Neural crest cell (in vitro differentiated cells): ENCODE measurements at places on chromosomes 16 and 17. TPM values are rescaled to one million over a fixed set of nuclear protein-coding genes. Genes with fewer than 3 reads are reported as not detected.

DNA sequence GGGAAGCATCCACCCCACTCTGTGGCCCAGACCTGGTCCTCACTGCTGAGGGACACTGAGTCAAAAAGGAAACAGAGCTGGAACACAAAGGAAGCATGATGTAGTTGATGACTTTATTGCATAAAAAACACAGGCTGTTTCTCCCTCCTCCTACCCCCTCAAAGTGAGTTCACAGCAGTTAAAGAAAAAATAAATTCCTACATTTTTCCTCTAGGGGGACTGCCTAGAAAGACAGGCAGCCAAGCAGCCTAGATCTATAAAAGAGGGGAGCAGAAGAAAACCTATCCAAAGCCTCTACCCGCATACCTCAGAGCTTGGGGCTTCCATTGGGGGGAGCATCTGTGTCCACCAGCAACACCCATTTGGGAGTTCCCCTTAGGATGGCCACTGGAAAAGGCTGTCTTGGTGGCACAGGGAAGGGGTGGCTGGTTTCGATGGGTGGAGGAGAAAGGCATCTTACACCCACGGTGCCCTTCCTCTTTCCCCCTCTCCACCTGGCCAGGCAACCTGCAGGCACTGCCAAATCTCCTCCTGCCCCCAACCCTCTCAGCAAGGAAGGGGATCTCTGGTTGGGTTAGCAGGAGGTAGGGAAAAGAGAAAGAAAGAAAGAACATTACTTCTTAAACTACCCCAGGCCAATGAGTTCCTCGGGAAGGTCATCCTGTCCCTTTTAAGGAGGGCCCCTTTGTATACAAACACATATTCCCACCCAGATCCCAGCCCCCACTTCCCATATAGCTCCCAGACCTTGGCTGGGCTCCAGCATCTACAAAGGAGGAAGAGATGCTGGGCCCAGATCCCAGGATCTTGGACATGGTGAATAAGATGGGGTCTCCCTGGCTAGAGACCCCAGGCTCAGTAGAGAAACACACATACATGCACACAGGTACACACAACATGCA lies 4.0 kb upstream of the SCRN2 start:
- DNase-seq, result no peak

DNA sequence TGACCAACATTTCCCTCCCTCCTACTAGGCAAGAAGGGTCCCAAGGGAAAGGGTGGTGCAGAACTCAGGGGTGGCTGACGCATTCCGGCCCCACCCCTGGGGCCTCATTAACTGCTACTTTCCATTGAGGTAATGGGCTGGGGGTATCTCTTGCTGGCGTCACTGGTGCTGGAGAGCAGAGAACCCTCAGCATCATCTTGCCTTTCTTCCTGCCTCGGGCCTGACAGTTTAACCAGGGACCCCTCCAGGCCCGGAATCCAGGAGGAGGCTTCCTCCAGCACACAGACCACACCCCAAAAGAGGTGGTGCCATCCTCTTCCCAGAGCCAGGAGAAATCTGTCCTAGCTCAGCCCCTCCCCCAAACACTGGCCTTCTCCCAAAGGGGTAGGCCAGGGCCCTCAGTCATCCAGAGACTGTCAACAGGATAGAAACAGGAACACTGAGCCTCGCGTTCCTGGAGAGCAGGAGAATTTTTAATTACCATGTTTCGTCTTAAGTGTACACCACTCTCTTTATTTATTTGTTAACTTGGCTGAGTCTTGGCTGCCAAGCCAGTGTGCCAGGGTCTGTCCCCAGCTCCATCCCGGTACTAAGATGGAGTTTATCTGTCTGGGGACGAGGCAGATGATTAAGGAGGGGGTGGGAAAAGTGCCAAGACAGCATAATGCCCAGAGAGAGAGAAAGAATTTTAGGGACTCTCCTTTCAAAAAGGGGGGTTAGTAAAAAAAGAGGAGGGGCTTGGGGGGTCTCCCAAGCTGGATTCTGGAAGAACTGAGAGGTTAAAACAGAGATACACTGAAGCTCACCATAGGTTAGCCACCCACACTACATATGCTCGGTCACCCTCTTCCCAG lies 5.1 kb downstream of the ETV4 start:
- DNase-seq, result no peak

The NOS2 gene
- total RNA-seq, result 0.66 and 0.91 TPM in 2 replicates

DNA sequence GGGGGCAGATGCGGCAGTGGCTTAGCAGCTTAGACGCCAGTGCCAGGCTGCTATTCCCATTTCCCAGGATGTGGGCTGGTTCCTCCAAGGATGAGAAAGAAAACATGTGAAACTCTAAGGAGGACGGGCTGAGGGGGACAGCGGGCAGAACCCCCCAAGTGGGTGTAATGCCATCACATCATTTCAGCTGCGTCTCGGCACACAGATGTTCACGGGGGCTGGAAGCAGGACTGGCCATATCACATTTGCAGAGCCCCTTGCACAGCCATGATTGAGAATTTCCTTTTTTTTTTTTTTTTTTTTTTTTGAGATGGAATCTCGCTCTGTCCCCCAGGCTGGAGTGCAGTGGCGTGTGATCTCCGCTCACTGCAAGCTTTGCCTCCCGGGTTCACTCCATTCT lies 15.3 kb upstream of the GINS2 start:
- no peak for DNase-seq

The ZNF469 gene
- 0.52 and 0.58 TPM in 2 replicates for total RNA-seq

- DNase-seq, result no peak
These were observed 148.1 kb downstream of the MRM1 start for GRCh38 chr17:36749493-36749892.

GRCh38 chr17:68782789-68783188 lies 172.4 kb downstream of the ABCA8 start:
- no peak for DNase-seq
